ENCODE measurements at places on chromosomes 5 and 9. TPM values are rescaled to one million over a fixed set of nuclear protein-coding genes. Genes with fewer than 3 reads are reported as not detected.

PDE8B gene
- total RNA-seq = 0.71 TPM

NSA2 gene
- total RNA-seq = 64.4 TPM

ADAMTS12 gene
- 3.1 TPM for total RNA-seq

BHMT2 gene
- total RNA-seq = 7.1 TPM

ZNF474 gene
- total RNA-seq = not detected

TAF11L8 gene
- not detected for total RNA-seq

WWC1 gene
- 0.51 TPM for total RNA-seq

UAP1L1 gene
- 0.49 TPM for total RNA-seq

PROB1 gene
- 72.1 TPM for total RNA-seq

LEAP2 gene
- total RNA-seq = 3.3 TPM

FOXD4L3 gene
- not detected for total RNA-seq

PIK3R1 gene
- total RNA-seq = 129 TPM

LCN15 gene
- not detected for total RNA-seq

C8G gene
- total RNA-seq = 1.7 TPM

DNA sequence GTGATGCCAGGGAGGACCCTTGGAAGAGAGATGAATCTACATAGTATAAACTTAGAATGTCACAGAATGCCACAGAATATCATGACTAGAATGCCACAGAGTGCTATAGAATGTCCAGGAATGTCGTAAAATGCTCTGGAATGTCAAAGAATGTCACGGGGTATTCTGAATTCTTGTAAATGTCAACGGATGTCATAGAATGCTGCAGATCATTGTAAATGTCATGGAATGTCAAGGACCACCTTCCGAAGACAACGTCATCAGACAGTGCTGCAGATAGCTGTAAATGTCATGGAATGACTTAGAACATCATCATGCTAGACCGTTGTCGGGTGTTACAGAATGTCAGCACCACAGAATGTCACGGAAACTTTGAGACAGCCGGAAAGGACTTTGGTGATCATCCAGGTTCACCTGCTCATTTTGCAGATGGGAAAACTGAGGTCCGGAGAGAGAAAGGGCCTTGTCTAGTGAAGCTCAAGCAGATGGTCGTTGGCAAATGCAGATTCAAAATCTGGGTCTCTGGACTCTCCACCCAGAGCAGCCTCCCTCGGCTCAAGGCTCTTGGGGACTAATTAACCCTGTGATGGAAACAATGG lies 117.1 kb downstream of the LHX2 start:
- H3K27me3 ChIP-seq = no peaks in the 10 kb centered on the region
- no peaks in the 10 kb centered on the region for H3K36me3 ChIP-seq
- H3K27ac ChIP-seq = no peak overlapping the region
- H3K4me1 ChIP-seq = no peaks in the 10 kb centered on the region
- no peak for DNase-seq

DNA sequence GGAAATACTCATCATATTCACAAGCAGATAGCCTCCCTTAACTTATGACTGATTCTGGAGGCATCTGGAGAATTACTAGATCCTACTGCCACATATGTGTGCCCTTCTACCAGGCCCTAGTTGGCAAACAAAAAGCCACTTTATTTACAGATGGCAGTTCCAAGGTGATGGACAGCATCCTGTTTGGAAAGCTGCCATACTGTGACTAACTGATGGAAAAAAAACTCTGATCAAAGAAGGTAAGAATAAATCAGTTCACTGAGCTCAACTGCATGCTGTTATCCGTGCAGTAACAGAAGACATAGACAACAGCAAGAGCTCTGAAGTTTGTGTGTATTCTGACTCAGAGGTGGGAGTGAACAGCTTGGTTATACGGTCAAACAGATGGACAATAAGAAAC lies 279.8 kb upstream of the POU5F2 start:
- H3K36me3 ChIP-seq = no peaks in the 10 kb centered on the region
- DNase-seq = no peak
- H3K4me1 ChIP-seq = no peaks in the 10 kb centered on the region

GRCh38 chr5:82991678-82992323 lies 85.4 kb downstream of the TMEM167A start:
- no peaks in the 10 kb centered on the region for H3K36me3 ChIP-seq
- H3K27me3 ChIP-seq = no peaks in the 10 kb centered on the region
- no peaks in the 10 kb centered on the region for H3K4me1 ChIP-seq
- H3K4me3 ChIP-seq = no peak overlapping the region
- no peak for DNase-seq
- H3K27ac ChIP-seq = no peak overlapping the region

GRCh38 chr9:80410106-80410505 lies 838.3 kb downstream of the TLE4 start:
- DNase-seq = no peak
- no peaks in the 10 kb centered on the region for H3K27me3 ChIP-seq
- no peak overlapping the region for H3K27ac ChIP-seq
- H3K4me3 ChIP-seq = no peak overlapping the region
- no peaks in the 10 kb centered on the region for H3K4me1 ChIP-seq

DNA sequence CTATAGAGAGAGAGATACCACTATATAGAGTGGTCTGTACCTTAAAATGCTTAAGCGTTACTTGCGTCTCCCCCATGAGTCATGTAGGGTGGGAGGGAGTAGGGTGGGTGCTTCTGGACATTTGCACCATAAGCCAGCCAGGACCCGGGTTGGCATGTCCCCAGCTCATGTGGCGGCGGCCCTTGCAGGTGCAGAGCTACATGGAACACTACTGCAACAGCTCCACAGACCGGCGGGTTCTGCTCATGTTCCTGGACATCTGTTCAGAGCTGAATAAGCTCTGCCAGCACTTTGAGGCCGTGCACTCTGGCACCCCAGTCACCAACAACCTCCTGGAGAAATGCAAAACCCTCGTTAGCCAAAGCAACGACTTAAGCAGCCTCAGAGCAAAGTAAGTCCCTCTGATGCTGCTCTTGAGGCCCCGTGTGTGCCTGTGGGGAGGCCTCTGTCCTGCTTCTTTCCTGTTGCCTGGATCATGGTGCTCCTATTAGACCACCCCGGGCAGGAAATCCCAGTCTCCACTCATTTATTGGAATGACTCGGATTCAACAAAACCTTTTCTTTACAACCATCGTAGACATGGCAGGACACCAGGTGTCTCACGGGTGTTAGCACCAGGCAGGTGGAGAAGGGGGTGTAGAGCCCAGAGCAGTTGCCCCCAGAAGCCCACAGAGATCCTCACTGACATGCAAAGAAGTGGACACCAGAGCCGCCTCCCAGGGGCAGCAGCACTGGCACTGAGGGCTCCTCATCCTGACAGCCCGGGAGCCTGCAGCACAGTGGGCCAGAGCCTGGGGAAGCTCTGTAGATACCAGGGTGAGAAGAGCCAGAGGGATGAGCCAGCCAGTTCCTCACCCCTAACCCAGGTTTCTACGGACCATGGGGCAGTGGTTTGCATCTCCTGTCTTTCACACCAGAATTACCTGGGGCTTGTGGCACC lies 8.8 kb downstream of the SPACA9 start:
- DNase-seq = no peak
- no peaks in the 10 kb centered on the region for H3K36me3 ChIP-seq
- H3K27me3 ChIP-seq = no peaks in the 10 kb centered on the region
- no peaks in the 10 kb centered on the region for H3K4me1 ChIP-seq
- no peak overlapping the region for H3K27ac ChIP-seq

DNA sequence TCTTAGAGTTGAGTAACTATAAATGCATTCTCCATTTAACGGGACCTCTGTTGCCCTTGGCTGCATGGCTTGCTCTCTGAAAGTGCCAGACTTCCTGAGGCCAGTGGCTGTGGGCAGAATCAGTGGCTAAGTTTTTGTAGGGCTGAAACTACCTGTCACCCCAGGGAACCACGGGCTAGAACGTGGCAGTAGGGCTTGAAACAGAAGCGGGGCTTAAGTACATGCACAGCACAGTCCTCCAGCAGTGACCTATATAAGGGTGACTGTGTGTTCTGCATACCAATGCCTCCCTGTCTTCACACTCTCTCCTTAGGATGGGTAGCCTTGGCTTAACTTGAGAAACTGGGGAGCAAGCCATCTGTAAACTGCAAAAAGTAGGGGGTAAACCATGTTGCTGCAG lies 43.6 kb upstream of the LRRTM2 start:
- no peaks in the 10 kb centered on the region for H3K27me3 ChIP-seq
- H3K27ac ChIP-seq = no peak overlapping the region
- no peak overlapping the region for H3K4me3 ChIP-seq
- no peaks in the 10 kb centered on the region for H3K4me1 ChIP-seq
- peaks cover 6% of the 10 kb centered on the region for H3K36me3 ChIP-seq

GRCh38 chr5:58498340-58498942 lies 7.2 kb downstream of the GAPT start:
- H3K4me1 ChIP-seq = no peaks in the 10 kb centered on the region
- no peaks in the 10 kb centered on the region for H3K27me3 ChIP-seq
- no peak for DNase-seq
- H3K4me3 ChIP-seq = no peak overlapping the region
- no peaks in the 10 kb centered on the region for H3K36me3 ChIP-seq

- H3K36me3 ChIP-seq = no peaks in the 10 kb centered on the region
- H3K27me3 ChIP-seq = no peaks in the 10 kb centered on the region
- H3K27ac ChIP-seq = peak overlapping the region; percentile 77
Observed at GRCh38 chr9:128554155-128554862, 1.9 kb downstream of the SPTAN1 start.

DNA sequence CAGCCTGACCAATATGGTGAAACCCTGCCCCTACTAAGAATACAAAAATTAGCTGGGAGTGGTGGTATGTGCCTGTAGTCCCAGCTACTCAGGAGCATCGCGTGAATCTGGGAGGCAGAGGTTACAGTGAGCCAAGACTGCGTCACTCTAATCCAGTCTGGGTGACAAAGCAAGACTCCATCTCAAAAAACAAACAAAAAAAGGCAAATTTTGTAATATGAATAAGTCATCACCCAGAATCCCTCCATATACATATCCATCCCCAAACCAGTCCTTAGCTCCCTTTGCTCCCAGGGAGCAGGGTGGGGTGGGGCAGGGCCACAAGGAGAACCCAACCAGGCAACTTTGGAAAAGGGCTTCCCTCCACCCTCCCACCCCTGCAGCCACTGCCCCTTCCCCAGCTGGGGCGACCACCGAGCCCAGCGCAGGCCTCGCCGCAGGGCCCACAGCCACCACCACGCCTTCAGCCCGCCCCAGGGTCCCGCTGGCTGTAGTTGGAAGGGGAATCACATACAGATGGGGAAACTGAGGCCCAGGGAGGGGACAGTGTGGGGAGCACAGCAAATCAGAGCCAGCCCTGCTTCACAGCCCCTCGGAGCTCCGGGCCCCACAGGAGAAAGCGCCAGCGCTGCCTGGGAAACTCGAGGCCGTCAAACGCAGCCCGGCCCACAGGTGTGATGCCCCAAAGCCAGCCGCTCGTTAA lies 7.8 kb downstream of the NOTCH1 start:
- no peaks in the 10 kb centered on the region for H3K27me3 ChIP-seq
- H3K36me3 ChIP-seq = no peaks in the 10 kb centered on the region
- H3K27ac ChIP-seq = peak overlapping the region; percentile 81
- H3K4me3 ChIP-seq = no peak overlapping the region
- peaks cover 13% of the 10 kb centered on the region for H3K4me1 ChIP-seq

- peaks cover 73% of the 10 kb centered on the region for H3K36me3 ChIP-seq
- DNase-seq = no peak
- no peak overlapping the region for H3K27ac ChIP-seq
- no peaks in the 10 kb centered on the region for H3K4me1 ChIP-seq
- H3K4me3 ChIP-seq = no peak overlapping the region
Observed at GRCh38 chr9:69719983-69720382, 39.8 kb downstream of the PTAR1 start.

GRCh38 chr9:11326231-11326630 lies 713.4 kb upstream of the PTPRD start:
- no peak overlapping the region for H3K27ac ChIP-seq
- no peaks in the 10 kb centered on the region for H3K4me1 ChIP-seq
- no peaks in the 10 kb centered on the region for H3K27me3 ChIP-seq
- DNase-seq = no peak

DNA sequence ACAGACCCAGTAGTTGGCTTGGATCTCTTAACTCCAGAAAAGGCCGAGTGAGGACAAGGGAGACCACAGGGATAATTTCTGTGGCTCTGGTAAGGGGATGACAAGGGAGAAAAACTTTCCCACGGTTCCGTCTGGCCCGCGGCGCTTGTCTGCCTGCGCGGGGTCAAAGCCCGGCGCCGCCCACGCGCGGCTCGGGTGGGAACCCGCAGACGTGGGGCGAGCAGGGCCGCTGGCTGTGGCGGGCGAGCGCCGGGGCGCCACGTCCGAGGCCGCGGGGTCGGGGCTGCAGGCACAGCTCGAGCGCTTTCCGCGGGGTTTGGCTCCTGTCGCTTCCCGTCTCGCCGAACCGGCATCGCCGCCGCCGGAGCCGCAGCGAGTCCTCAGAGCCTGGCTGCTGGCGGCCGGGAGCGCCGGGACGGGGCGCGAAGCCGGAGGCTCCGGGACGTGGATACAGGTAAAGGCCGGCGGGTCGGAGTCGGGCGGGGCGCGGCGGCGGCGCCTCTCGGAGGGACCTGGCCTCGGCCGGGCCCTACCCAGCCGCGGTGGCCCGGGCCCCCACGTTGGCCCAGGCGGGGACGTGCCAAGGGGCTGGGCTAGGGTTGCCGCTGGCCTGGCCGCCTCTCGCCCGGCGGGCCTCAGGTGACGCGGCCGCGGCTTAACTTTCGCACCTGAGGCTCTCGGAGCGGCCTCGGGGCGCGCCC lies at the start of gene RNF180:
Gene RNF180, plus strand, starts transcription at position 344 of the 701 bp plus-strand sequence. CDS start 34,965 bp downstream, outside the sequence.
- peak within 1 kb of the TSS; percentile 78 for H3K4me3 ChIP-seq
- DNase-seq = peak; percentile 10
- no peaks in the 10 kb centered on the region for H3K36me3 ChIP-seq
- H3K27ac ChIP-seq = peak within 1 kb of the TSS; percentile 76
- peaks cover 3% of the 10 kb centered on the region for H3K4me1 ChIP-seq

GRCh38 chr9:109213285-109214121 lies 46.5 kb upstream of the FRRS1L start:
- no peaks in the 10 kb centered on the region for H3K27me3 ChIP-seq
- no peaks in the 10 kb centered on the region for H3K4me1 ChIP-seq
- no peak for DNase-seq
- H3K27ac ChIP-seq = no peak overlapping the region

GRCh38 chr5:171316258-171317121 lies 7.4 kb downstream of the TLX3 start:
- H3K4me1 ChIP-seq = peaks cover 30% of the 10 kb centered on the region
- peaks cover 83% of the 10 kb centered on the region for H3K27me3 ChIP-seq
- no peak overlapping the region for H3K27ac ChIP-seq
- DNase-seq = no peak
- peak overlapping the region; percentile 0 for H3K4me3 ChIP-seq
- no peaks in the 10 kb centered on the region for H3K36me3 ChIP-seq

GRCh38 chr9:37917801-37918664 lies 14.1 kb upstream of the SLC25A51 start:
- DNase-seq = no peak
- peak overlapping the region; percentile 42 for H3K27ac ChIP-seq
- H3K27me3 ChIP-seq = no peaks in the 10 kb centered on the region
- no peaks in the 10 kb centered on the region for H3K36me3 ChIP-seq

GRCh38 chr5:10334831-10335230 lies 18.7 kb upstream of the MARCHF6 start:
- no peaks in the 10 kb centered on the region for H3K36me3 ChIP-seq
- no peak for DNase-seq
- H3K27me3 ChIP-seq = no peaks in the 10 kb centered on the region
- no peak overlapping the region for H3K4me3 ChIP-seq
- H3K27ac ChIP-seq = no peak overlapping the region

GRCh38 chr9:79686381-79687130 lies 114.8 kb downstream of the TLE4 start:
- DNase-seq = peak; percentile 20
- no peaks in the 10 kb centered on the region for H3K36me3 ChIP-seq
- H3K27me3 ChIP-seq = no peaks in the 10 kb centered on the region

- H3K4me1 ChIP-seq = no peaks in the 10 kb centered on the region
- H3K27ac ChIP-seq = no peak overlapping the region
- no peak for DNase-seq
- H3K27me3 ChIP-seq = no peaks in the 10 kb centered on the region
- H3K36me3 ChIP-seq = no peaks in the 10 kb centered on the region
Observed at GRCh38 chr9:133252301-133253020, 22.5 kb downstream of the ABO start.

All from gastrocnemius medialis (tissue), 4 donors.